ENCODE measurements at places on chromosomes 4 and X.

DNA sequence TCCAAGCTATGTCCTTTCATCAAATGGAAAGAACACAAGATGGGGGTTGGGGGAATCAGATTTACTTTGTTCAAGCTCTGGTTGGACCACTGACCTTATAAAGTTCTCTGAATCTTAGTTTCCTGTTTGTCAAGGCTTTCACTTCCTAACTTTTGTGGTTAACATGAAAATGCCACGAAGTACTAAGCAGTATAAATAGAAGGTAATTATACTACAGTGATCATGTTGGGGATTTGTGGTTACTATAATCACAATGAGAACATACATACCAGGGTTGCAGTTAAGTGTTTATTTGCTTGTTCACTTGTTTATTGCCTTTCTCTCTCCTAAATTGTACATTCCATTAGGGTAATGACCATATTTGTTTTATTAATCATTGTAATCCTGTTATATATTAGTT lies 53.2 kb downstream of the SPRY1 start:
- DNase-seq, result no peak

DNA sequence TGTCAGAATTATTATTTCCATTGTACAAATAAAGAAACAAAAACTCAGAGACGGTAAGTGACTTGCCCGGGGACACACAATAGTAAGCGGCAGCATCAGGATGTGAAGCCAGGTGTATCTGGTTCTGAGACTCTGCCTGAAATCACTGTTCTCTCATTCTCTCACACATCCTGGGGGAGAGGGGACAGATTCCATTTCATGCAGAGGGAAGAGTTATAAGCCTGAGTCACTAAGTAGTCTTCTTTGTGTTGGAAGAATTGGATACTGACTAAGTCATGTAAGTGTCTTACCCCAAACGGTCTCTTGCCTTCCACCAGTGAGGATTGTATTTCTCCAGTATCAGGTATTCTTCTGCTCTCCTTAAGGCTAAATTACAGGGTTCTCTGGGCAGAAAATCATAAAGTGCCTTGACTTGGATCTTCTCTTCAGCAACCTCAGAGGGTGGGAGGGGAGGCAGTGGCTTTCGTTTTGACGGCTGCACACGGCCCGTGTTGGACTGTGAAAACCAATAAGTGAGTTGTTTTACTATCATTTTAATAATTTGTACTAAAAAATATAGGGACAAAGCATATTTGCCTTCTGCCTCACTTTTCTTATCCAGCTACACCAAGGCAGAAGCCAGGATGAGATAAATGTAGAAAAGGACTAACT lies 21.9 kb downstream of the TXK start:
- DNase-seq, result no peak

DNA sequence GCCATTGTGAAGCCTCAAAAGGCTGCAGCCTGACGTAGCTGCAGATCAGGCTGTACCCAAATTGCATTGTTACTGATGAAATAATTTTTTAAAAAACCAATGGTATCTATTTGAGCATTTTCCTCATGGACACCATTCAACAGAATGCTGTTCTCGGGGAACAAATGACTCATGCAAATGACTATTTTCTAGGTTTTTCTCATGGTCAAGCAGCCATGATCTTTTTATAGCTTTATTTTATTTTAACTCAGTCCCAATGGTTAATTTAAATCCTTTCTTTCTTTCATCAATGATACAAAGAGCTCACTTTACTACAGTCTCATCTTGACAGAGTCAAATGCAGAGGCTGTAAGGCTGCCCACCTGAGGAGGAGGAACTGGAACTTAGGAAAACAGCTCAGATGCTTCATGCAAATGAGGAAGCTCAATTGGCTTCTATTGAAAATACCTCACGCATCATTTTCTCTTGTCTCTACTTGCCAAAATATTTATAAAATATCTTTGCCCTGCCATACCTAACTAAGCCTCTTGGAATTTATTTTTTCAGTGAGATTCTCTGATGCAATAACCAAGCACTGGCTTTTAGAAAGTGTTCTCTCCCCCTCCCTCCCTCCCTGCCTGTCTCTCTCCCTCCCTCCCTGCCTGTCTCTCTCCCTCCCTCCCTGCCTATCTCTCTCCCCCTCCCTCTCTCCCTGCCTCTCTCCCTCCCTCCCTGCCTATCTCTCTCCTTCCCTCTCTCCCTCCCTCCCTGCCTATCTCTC lies 81.0 kb downstream of the SORBS2 start:
- no peak for DNase-seq

DNA sequence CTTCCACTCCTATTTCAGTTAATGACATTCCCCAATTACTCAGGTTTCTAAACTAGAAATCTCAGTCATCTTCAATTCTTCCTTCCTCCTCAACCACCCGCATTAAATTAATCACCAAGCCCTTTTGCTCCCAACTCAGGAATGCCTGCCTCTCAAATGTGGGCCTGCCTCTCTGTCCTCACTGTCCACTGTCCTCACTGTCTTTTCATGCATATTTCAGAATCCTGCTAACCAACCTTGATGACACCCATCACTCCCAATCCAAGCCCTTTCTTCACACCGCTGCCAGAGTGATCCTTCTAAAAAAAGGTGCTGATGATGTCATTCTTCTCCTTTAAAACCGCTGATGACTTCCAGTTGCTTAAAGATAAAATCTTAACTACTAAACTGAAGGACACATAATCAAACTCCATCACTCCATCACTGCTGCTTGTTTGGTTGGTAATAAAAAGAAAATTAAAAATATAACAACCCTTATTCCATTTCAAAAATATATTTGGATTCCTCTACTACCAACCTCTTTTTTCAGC lies 5.1 kb upstream of the APBB2 start:
- no peak for DNase-seq

GRCh38 chr4:16597845-16598596 lies 300.4 kb downstream of the LDB2 start:
- DNase-seq, result no peak

- DNase-seq, result no peak
Measured at GRCh38 chrX:38278682-38279081, 48.6 kb downstream of the RPGR start.

GRCh38 chr4:13207226-13207625 lies 276.9 kb downstream of the RAB28 start:
- no peak for DNase-seq

DNA sequence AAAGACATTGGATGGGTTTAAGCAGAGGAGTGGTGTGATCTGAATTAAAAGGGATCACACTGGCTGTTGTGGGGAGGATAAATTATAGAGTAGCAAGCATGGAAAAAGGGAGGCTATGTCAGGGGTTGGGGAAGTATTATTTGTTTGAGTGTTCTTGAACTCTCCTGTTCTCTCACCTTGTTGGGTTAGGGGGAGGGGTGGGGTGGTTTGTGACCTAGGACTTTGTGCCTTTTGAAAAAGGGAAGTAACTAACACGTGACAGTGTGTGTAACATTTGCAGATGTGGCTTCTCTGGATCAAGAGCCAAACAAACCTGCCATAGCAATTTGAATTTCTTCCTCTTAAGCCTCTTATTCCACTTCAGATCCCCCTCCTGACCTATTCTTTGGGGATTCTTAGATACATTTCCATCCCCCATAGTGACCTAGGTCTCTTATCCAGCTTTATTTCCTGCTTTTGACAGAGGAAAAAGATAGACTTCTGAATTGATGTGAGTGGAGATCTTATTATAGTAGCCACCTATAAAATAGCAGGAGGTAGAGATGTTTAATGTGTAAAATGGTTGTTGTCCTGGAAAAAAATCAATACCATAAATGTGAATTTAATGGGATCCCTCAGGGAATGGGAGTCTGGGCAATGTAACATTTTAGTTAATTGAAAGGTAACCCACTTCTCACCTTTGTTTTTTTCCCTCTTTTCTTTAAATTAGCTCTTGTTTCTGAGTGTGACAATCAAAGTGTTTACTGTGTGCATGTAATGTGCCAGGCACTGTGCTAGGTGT lies 120.4 kb downstream of the CT47B1 start:
- no peak for DNase-seq

DNA sequence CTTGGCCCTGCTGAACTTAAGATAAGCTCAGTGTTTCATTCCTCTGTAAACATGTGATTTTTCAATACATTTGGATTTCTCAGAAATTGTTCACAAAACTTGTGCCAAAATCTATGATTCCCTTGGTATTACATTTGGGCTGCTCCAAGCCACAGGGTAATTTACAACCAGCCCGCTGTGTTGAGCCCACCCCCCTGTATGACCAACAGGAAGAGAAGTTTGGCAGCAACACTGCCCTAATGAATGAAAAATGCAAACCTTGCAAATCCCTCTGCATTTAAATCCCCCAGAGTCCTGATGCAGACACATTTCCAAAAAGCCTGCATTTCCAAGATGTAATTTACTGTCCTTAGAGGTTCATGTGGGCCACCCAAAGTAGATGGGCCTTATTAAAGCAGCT lies 34.1 kb upstream of the GAB1 start:
- peak; percentile 62 for DNase-seq

GRCh38 chr4:182806259-182807252 lies 110.6 kb downstream of the DCTD start:
- no peak for DNase-seq

GRCh38 chrX:37830371-37830770 lies 17.0 kb downstream of the DYNLT3 start:
- DNase-seq, result no peak

- no peak for DNase-seq
Measured at GRCh38 chr4:41748074-41748570, 403 bp downstream of the PHOX2B start.

- DNase-seq, result no peak
Measured at GRCh38 chrX:2391869-2392606, 108.7 kb downstream of the DHRSX start.

DNA sequence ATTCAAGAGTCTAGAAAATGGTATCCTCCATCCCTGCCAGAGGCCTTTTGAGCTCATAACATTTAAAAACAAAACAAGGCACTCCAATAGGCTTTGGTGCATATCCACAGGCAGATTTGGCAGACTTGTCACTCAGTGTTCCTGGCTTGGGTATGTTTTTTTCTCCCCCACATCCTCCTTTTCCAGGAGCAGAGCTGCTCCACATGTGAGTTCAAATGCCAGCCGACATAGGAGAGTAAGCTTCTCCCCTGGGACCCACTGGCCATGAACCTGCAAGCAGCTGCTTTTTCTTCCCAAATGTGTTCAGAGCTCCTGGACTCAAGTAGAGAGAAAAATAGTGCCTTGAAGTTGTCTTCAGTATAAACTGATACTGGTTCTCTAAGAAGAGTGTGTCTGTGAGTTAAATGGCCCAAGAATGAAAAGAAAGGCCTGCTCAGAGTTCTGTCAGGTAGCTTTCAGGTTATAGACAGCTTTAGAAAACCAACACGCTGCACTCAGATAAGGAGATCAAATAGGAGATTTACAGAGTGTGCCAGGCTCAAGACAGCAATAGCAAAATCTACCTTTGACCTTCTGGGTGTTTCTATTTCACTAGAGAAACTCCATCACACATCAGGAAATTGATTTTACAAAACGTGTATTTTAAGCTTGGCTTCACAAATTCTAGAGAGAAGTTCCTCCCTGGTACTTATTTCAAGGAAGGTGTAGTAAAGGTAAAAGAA lies 162.5 kb upstream of the GALNT7 start:
- no peak for DNase-seq

GRCh38 chr4:188986271-188986689 lies 847.0 kb downstream of the TRIML1 start:
- DNase-seq, result no peak

GRCh38 chr4:167939863-167940616 lies 152.3 kb upstream of the ANXA10 start:
- peak; percentile 56 for DNase-seq

DNA sequence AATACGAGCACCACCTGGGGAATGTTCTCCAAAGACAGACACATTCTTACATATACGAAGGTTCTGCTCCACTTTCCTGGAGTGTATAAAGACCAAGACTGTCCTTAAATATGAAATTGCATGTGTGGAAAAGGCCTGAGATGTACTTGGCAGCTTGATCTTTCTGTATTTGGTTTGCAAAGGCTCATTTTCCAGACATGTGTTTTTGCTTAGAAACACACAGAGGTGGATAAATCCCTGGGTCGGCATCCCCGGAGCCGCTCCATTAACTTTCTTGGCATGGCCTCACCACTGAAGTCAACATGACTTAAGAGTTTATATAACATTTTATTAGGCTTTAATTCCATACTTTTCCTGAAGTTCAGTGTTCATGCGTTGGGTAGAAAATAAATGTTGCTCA lies 239.4 kb downstream of the LDB2 start:
- no peak for DNase-seq

- no peak for DNase-seq
Measured at GRCh38 chrX:134513091-134513490, 53.1 kb downstream of the HPRT1 start.

GRCh38 chrX:54818221-54818620 lies 10.7 kb downstream of the MAGED2 start:
- no peak for DNase-seq

GRCh38 chr4:65083076-65083475 lies 587.2 kb downstream of the EPHA5 start:
- DNase-seq, result no peak

DNA sequence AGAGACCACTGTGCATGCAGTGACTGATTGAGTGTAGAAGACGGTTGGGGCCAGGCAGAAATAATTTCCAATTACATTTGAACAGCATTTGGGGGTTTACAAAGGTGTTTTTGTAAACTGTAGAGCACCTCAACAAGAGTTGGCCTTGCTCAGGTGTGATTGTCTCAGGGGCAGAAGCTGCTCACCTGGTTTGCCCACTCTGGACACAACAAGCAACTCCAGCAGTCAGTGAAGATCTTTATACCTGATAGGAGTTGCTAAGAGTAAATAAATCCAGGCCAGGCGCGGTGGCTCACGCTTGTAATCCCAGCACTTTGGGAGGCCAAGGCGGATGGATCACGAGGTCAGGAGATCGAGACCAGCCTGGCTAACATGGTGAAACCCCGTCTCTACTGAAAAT lies 221.3 kb downstream of the RAB28 start:
- DNase-seq, result no peak

DNA sequence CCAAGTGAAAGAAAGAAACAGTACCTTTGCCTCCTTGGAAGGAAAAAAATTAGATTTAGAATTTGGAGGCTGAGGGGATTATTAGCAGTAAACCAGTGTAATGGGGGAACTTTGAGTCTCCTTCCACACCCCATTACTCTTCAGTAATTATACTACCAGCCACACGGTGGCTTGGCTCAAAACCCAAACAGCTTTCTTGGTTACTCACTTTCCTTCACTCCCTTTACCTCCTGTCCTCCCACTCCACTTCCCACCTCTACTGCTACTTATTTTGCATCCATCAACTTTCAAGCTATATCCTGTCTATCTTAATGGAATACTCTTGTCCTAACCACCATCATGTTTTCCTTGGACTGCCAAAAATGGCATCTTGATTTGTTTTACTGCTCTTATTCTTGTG lies 310.6 kb upstream of the AADAT start:
- DNase-seq, result no peak

DNA sequence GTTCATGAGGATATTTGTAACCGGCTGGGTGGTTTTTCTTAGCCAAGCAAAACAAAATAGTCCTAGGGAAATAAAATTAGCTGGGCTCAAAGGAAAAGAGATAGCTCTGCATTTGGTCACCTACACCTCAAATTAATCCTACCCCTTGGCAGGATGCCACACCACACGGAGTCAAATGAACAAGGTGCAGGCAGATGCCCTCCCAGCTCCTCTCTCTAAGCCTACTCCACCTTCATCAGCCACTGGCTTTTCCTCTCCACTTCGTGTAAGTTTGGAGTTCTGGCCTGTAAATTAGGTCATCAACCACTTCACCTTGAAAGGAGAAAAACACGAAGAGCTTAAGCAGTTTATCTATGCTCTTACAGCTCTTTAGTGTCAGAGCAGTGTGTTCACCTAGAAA lies 1.4 kb downstream of the DDIT4L start:
- no peak for DNase-seq

GRCh38 chr4:111775556-111776297 lies 369.5 kb upstream of the FAM241A start:
- no peak for DNase-seq

Measured in NCI-H446 treated with DMSO at 0.1 percent for 48 hours (cell line).